ENCODE measurements at places on chromosomes 6 and 20. TPM values are rescaled to one million over a fixed set of nuclear protein-coding genes. Genes with fewer than 3 reads are reported as not detected.

BPIFB1 gene
- total RNA-seq, result not detected

ERVFRD-1 gene
- total RNA-seq, result not detected

FGD2 gene
- 1.4 TPM for total RNA-seq

LSM14B gene
- 45.3 TPM for total RNA-seq

GRCh38 chr6:62528894-62529526 is 243.0 kb upstream of the KHDRBS2 start:
- no peak for DNase-seq
- no peak overlapping the region for H3K4me3 ChIP-seq
- H3K4me1 ChIP-seq, result no peaks in the 10 kb centered on the region
- H3K27ac ChIP-seq, result no peak overlapping the region
- H3K36me3 ChIP-seq, result no peaks in the 10 kb centered on the region

GRCh38 chr6:129050086-129050485 is 167.1 kb downstream of the LAMA2 start:
- no peak for DNase-seq
- H3K27ac ChIP-seq, result no peak overlapping the region
- no peaks in the 10 kb centered on the region for H3K27me3 ChIP-seq
- no peaks in the 10 kb centered on the region for H3K4me1 ChIP-seq
- H3K36me3 ChIP-seq, result no peaks in the 10 kb centered on the region

DNA sequence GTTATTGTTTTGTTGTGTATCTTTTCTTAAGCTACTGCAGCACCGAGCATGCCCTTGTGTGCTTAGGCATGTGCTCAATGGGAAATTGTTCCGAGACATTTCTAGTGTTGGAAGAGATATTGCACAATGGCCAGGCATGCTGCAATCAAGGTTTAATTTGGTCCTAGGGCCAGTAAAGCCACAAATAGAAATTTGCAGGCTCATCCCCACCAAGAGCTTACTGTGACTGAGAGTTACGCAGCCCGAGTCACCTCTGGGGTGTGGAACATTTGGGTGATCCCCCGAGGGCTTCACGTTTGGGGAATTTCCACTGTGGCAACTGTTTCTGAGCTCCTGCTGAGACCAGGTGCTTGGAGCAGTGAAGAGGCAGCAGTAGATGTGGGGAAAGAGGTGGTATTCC is 65.8 kb downstream of the ADTRP start:
- no peaks in the 10 kb centered on the region for H3K27me3 ChIP-seq
- DNase-seq, result peak; percentile 63
- H3K4me1 ChIP-seq, result peaks cover 88% of the 10 kb centered on the region
- H3K4me3 ChIP-seq, result peak overlapping the region; percentile 82

DNA sequence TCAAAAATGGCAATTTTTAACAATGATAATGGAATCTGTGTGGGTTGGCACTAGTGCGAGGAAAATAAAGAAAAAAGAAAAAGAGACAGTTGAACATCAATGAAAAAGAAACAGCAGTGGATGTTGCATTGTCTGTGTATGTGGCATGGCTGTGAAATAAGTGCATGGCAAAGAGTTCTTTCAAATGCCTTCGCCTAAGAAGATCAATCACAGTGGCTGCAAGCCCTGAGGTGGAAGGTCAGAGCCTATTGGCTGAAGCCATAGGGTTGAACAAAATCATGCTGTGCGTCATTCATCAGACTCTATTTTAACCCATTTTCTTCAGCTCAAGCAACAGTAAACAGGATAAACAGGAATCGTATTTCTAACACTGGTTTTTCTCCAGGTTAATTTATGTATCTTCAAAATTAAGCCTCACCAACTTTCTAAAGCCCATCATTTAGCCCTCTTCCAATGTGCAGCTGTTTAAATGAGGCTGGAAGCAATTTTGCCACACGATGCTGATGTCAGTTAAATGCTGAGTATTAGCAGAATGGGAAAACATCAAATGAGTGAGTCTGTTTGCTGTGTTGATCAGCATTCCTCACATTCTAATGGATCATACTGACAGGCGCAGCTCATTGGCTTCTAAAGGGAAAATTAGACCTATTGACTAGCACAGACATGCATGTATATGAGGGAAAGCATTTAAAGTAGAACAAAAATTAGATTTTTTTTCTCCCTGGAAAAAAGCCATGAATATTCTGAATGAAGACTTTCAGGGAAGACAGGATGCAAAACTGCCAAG is 955.9 kb upstream of the EYS start:
- no peaks in the 10 kb centered on the region for H3K36me3 ChIP-seq
- H3K4me1 ChIP-seq, result no peaks in the 10 kb centered on the region
- DNase-seq, result no peak
- no peak overlapping the region for H3K4me3 ChIP-seq
- no peak overlapping the region for H3K27ac ChIP-seq

GRCh38 chr6:91719414-91719813 is 1132.5 kb upstream of the MAP3K7 start:
- no peaks in the 10 kb centered on the region for H3K36me3 ChIP-seq
- H3K4me1 ChIP-seq, result no peaks in the 10 kb centered on the region
- no peaks in the 10 kb centered on the region for H3K27me3 ChIP-seq
- H3K27ac ChIP-seq, result no peak overlapping the region

- peaks cover 13% of the 10 kb centered on the region for H3K4me1 ChIP-seq
- H3K4me3 ChIP-seq, result no peak overlapping the region
- no peak overlapping the region for H3K27ac ChIP-seq
These were observed 22.6 kb downstream of the FOXP4 start for GRCh38 chr6:41568585-41569384.

GRCh38 chr6:17640477-17640917 is 40.4 kb downstream of the FAM8A1 start:
- DNase-seq, result no peak
- H3K27ac ChIP-seq, result peak overlapping the region; percentile 66
- no peaks in the 10 kb centered on the region for H3K27me3 ChIP-seq
- peaks cover 38% of the 10 kb centered on the region for H3K4me1 ChIP-seq

DNA sequence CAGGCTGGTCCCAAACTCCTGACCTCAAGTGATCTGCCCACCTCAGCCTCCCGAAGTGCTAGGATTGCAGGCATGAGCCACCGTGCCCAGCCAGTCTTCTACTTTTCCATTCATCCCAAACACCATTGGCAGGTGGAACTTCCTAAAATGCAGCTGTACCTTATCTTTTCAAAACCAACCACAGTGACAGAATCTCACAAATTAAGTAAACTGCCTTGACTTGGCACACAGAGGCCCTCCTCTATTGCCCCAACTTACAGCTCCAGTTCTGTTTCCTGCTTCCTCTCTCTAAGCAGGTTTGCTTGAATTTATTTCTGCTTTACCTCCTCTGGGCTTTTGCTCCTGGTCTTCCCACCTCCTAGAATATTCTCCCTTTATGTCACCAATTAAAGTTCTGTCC is 7.6 kb downstream of the MYB start:
- H3K27ac ChIP-seq, result peak overlapping the region; percentile 55
- peaks cover 33% of the 10 kb centered on the region for H3K36me3 ChIP-seq
- DNase-seq, result no peak
- peaks cover 38% of the 10 kb centered on the region for H3K4me1 ChIP-seq

DNA sequence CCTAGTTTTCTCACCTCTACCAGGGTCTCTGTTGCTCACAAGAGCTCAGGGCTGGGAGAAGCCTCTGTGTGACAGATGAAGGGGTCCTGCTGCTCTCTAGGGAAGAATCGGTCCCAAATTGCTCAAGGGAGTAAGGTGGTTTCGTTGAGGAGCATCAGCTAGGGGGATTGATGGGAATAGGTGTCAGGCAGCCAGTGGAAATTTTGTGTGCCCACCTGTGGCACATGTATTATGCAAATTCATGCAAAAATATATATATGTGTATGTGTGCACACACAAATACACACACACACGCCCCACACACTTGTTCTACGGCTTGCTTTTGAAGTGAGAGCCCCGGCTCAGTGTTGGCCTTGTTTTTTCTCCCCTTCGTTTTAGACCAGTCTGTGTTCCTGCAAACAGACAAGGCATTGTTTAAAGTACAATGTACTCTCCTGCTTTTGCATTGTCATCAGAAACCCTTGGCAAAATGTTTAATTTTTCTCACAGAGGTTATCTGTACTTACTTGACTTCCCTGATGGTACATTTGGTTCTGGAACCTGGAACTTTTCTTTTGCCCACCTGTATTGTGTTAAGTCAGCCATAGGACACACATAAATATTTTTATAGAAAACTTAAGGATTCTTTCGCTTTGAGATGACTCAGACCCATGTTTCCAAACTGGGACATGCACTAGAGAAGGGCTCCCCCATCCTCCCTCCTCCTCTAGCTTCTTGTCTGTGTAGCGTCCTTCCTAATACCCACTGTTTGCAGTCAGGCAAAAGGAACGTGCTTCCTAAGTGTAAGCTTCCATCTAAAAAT is 26.7 kb downstream of the FOXO3 start:
- no peaks in the 10 kb centered on the region for H3K27me3 ChIP-seq
- no peak overlapping the region for H3K27ac ChIP-seq
- no peak overlapping the region for H3K4me3 ChIP-seq
- no peaks in the 10 kb centered on the region for H3K36me3 ChIP-seq
- DNase-seq, result no peak
- peaks cover 45% of the 10 kb centered on the region for H3K4me1 ChIP-seq

DNA sequence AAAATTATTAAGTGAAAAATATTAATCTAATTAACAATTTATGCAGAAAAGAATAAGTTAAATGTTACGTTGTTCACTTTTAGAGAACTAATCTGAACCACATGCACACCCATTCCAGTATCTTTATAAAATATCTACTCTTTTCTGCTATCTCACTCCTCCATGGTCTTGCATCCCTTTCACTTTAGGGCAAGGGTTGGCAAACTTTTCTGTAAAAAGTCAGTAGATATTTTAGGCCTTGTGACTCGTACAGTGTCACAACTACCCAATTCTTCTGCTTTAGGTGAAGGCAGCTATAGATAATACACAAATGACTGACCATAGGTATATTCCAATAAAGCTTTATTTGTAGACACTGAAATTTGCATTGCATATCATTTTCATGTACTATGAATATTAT is 39.7 kb upstream of the SUPT3H start:
- no peak for DNase-seq
- H3K27ac ChIP-seq, result no peak overlapping the region
- peaks cover 48% of the 10 kb centered on the region for H3K4me1 ChIP-seq
- H3K36me3 ChIP-seq, result peaks cover 8% of the 10 kb centered on the region
- no peak overlapping the region for H3K4me3 ChIP-seq

DNA sequence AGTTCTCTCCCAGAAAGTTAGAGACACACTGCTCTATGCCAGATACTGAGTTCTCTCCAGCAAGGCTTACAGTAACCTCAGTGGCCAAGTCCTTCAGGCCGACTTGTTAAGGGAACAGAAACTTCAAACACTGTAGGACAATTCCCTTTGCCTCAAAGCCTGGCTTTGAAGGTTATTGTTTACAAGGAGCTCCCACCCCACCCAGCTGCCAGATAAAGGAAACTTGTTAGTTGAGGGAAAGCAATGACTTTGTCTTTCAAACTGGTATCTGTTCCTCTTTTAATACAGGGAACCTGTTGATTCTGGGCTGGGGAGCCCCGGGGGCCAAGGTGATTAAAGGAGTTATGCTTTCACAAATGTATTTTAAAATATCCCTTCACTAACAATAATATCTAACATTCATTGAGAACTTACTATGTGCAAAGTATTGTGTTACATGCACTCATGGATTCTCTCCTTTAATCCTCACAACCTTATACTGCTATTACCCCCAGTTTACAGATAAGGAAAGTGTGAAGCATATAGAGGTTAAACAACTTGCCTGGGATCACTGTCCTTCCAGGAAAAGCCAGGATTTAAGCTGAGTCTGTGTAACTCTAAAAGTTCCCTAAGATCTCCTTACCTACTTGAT is 27.6 kb upstream of the CDKN1A start:
- H3K36me3 ChIP-seq, result no peaks in the 10 kb centered on the region
- H3K4me3 ChIP-seq, result no peak overlapping the region
- peaks cover 38% of the 10 kb centered on the region for H3K27me3 ChIP-seq
- no peak overlapping the region for H3K27ac ChIP-seq
- DNase-seq, result no peak

DNA sequence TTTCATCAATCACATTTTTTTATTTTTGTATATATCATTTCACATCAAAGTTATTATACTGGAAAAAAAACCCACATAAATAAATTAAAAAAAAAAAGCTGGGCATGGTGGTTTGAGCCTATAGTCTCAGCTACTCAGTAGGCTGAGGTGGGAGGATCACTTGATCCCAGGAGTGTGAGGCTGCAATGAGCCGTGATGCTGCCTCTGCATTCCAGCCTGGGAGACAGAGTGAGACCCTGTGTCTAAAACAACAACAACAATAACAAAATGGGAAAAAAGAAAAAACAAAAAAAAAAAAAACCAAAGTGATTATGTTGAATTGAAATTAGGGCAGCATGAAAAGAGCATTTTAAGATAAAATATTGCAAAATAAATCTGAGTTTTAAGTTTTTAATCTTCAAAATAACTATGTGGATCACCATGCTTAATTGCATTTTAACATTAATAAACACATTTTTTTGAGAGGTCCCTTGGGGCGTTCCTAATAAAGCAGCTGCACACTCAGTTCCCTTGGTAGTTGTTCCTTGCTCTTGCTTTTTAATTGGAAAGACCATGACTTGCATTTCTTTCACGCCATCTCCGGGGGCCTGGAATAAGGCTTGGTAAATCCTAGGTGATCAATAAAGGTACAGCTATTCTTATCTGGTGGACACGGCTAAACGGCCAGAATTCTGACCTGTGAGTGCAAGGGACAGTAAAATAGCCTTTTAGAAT is 15.1 kb downstream of the NOX3 start:
- peaks cover 22% of the 10 kb centered on the region for H3K4me1 ChIP-seq
- no peaks in the 10 kb centered on the region for H3K36me3 ChIP-seq
- DNase-seq, result no peak
- H3K4me3 ChIP-seq, result no peak overlapping the region
- H3K27me3 ChIP-seq, result no peaks in the 10 kb centered on the region
- H3K27ac ChIP-seq, result no peak overlapping the region

- H3K36me3 ChIP-seq, result no peaks in the 10 kb centered on the region
- no peaks in the 10 kb centered on the region for H3K4me1 ChIP-seq
- no peak overlapping the region for H3K4me3 ChIP-seq
- H3K27me3 ChIP-seq, result no peaks in the 10 kb centered on the region
- no peak overlapping the region for H3K27ac ChIP-seq
These were observed 82.4 kb upstream of the NNAT start for GRCh38 chr20:37438464-37439222.

DNA sequence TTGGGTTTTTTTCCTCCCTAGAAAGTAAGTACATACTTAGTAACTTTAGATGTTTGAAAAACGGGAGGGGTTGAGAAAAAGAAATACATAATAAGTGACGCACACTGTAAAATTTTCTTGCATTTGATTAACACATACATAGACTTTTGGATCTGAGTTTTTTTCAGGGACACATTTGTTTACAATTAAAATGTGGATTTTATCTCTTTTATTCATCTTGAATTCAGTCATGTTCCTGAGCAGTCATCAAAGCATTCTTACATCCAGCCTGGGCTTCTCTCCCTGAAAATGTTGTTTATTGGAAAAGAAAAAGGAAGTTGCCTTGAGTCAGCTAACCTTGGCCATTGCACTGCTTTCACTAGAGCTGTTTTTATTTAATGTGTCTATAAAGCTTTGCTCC is 8.7 kb upstream of the RPP40 start:
- no peaks in the 10 kb centered on the region for H3K4me1 ChIP-seq
- H3K27me3 ChIP-seq, result no peaks in the 10 kb centered on the region
- peaks cover 4% of the 10 kb centered on the region for H3K36me3 ChIP-seq

DNA sequence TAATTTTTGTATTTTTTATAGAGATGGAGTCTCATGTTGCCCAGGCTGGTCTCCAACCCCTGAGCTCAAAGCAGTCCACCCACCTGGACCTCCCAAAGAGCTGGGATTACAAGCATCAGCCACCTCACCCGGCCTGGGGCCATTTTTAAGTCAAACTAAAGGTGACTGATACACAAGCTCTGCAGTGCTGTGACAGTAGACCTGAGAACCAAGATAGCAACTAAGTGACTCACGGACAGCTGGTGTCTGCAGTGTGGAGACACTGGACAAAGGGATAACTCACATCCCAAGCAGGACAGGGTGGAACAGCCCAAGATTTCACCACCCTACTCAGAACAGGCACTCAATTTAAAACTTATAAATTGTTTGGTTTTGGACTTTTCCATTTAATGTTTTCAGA is 402.5 kb downstream of the CD83 start:
- peaks cover 4% of the 10 kb centered on the region for H3K4me1 ChIP-seq
- no peak for DNase-seq
- no peaks in the 10 kb centered on the region for H3K27me3 ChIP-seq

Measured in activated T-cell treated with anti-CD3 and anti-CD28 coated beads, Interleukin-2, amount 50 U/mL, for 72 hours (primary cell).